ENCODE measurements at places on chromosomes 11 and 22.

GRCh38 chr22:39645532-39645931, 75.0 kb downstream of the CACNA1I start:
- DNase-seq = no peak

- DNase-seq = no peak
Measured at GRCh38 chr22:26956371-26956770, 299.0 kb downstream of the MIAT start.

- DNase-seq = no peak
Measured at GRCh38 chr22:40853961-40854360, 2.5 kb downstream of the ST13 start.

- no peak for DNase-seq
Measured at GRCh38 chr11:87447606-87448005, 409.9 kb downstream of the TMEM135 start.

DNA sequence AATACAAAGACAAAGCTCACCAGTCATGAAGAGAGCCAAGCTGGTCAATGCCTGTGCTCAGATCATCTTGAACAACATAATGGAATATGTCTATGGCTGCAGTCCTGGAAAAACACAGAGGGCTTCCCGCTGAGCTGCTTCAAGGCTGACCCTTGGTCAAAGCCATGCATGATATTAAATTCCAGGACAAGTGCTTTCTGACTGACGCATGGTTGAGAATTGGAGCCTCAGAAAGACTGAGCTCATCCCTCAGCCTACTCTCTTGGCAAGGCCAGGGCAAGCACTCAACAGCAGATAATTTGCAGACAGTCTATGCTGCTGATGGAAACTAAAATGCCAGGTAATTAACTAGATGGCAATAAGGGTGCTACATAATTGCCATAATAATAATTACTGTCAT, 89.2 kb downstream of the GALNT18 start:
- DNase-seq = no peak

DNA sequence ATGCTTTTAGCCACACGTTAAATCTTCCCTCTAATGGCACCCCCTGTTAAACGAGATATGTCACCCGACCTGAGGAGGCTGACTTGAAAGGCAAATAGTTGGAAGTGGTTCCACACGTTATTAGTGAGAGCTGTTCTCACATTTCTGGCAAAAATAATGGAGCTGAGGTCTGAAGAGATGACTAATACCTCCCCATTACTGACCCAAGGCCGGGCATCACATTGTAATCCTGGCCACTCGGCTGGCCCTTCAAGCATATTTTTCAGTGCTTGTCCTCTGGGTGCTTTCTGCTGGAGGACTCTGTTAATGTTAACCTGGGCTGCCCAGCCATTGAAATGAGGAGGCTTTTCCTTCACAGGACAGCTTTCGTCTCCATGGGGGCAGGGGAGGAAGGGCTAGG, 260.0 kb upstream of the CADM1 start:
- DNase-seq = no peak

GRCh38 chr22:44247346-44247745, 65.4 kb downstream of the SHISAL1 start:
- no peak for DNase-seq

GRCh38 chr11:65560555-65561418, 2.6 kb upstream of the LTBP3 start:
- no peak for DNase-seq

DNA sequence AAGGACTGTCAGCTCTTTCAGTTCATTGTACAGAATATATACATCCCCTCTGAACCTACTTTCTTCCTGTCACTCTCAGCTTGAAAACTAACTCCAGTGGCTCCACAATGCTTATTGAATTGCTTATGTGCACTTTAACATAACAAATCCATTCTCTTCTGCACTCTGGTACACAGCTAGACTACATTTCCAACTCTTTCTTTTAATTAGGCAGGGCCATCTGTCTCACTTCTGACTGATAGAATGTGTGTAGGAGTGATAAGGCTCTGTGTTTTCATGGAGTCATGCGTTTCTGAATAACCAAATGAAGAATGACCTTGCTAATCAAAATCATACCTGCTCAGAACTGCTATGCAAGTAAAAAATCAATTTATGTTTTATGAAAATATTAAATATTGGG, 278.5 kb upstream of the CCDC179 start:
- no peak for DNase-seq
